Activated naive CD8-positive, alpha-beta T cell treated with anti-CD3 and anti-CD28 coated beads, Interleukin-2, amount 50 U/mL, for 24 hours (primary cell): ENCODE measurements at places on chromosomes 3 and 15.

GRCh38 chr3:73509816-73510215, 114.9 kb downstream of the PDZRN3 start:
- no peak for DNase-seq

DNA sequence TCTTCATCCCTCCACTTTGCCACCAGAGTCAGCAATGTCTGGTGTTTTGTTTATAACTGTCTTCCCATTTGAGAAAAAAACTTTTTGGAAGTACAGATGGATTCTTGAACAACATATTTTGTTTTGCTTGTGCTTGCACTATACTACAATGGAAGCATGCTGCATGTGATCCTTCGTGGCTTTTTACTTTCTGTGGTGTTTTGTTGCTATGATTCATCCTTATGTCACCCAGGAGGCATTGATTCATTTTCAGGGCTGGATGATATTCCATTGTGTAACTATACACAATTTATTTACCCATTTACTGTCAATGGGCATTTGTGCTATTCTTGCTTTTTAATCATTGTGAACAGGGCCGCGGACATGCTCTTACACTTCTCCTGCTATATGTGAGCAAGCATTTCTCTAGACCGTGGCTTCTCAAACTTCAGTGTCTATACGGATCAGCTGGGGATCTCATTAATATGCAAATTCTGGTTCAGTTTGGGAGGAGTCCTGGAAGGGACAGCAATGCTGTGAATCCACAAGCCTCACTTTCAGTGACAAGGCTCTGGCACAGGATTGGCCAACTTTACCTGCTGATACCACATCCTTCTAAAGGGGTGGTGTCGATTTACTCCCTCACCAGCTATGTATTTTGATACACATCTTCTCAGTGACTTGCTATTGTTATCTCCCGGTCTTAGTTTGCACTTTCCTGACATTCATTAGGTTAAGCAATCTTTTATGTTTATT, 65.9 kb downstream of the POLR2M start:
- no peak for DNase-seq

DNA sequence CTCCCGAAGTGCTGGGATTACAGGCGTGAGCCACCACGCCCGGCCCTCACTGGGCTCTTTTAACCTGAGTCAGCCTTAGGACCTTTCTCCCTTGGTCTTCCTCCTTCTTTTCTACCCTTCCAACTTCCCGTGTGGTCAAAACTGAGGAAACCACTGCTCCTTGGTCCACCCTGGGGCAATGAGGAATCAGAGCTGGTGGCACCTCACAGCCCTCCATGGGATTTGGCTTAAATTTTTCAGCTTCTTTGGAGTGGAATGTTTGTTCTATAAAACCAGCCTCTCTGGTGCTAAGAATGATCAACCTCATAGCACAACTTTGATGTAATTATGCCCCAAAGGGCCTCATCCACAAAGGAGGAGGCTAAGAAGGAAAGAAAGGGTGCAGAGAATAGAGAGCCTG, 76.6 kb upstream of the CFAP20DC start:
- no peak for DNase-seq

DNA sequence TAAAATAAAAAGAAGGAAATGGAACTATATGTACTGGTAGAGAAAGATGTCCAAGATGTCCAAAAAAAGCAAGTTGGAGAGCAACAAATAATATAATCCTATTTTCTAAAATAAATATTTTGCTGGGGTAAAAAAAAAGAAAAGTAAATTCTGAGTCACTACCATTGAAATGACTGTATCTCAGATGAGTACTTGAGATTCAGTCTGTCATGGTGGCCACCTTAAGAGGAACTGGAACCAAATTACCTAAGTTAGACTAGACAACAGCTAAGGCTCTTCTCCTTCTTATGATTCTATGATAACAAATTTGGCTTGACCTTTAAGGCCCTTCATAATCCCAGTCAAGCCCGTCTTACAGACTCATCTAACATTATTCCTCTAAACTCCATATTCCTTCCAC, 270.6 kb upstream of the HES1 start:
- DNase-seq = no peak

- no peak for DNase-seq
Observed at GRCh38 chr3:130979117-130979516, 47.5 kb downstream of the ASTE1 start.

DNA sequence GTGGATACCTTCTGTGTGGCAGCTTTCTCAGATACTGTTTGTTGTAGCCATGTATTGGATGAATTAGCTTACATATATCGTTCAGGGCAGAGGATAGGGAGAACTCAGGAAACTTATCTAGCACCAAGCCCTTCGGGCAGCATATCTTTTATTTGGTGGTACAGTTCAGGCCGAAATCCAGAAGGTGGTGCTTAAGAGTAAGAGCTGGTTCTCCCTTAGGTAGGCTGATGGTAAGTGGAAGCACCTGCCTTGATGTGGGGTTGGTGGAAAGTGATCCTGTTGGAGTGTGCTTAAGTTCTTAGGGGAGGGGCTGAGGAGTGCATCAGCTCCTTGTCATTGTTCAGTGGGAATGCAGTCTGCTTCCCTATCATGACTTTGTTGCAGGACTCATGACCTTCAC, 187.5 kb downstream of the DOCK3 start:
- no peak for DNase-seq

- DNase-seq = no peak
Observed at GRCh38 chr15:93719921-93720351, 511.4 kb upstream of the MCTP2 start.

DNA sequence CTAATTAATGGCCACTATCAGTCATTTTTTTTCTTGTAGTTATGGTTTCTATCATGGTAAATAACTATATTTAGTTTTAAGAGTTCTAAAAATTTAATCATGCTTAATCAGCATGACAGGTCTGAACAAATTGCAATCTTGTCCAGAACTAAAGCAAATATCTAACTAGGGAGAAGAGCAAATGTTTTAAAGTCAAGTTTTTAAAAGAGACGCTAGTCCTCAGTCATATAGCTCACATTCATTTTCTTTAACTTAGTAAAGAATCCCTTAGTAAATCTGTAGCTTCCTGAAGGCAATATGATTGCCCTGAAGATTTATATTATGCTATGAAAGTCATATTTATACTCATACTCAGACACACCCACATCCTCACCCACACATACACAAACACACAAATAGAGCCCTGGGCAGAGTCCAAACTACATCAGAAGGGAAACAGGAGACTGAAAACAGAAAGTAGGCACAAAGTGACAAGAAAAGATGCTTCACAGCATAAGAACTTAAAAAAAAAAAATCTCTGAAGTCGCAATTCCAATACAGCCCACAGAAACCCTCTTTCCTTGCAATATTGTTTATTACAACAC, 1149.1 kb downstream of the SI start:
- no peak for DNase-seq

DNA sequence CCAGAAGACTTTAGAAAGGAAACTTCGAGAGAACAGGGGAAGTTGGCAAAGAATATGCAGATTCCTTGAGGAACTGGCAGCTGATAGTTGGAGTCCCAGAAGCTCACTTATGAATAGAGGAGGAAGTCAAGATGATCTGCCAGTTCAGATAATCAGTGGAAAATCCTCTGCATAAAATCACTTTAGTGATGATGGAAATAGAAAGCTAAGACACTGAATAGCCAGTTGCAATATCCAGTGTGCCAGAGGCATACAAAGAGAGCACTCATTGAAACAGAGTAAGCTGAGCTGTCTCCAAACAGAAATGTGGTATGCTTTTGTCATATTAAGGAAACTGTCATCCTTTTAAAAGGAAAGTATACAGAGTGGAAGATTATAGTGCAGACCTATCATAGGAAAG, 1207.6 kb downstream of the OTOL1 start:
- DNase-seq = no peak

- no peak for DNase-seq
Observed at GRCh38 chr3:79329154-79329553, 438.6 kb downstream of the ROBO1 start.

DNA sequence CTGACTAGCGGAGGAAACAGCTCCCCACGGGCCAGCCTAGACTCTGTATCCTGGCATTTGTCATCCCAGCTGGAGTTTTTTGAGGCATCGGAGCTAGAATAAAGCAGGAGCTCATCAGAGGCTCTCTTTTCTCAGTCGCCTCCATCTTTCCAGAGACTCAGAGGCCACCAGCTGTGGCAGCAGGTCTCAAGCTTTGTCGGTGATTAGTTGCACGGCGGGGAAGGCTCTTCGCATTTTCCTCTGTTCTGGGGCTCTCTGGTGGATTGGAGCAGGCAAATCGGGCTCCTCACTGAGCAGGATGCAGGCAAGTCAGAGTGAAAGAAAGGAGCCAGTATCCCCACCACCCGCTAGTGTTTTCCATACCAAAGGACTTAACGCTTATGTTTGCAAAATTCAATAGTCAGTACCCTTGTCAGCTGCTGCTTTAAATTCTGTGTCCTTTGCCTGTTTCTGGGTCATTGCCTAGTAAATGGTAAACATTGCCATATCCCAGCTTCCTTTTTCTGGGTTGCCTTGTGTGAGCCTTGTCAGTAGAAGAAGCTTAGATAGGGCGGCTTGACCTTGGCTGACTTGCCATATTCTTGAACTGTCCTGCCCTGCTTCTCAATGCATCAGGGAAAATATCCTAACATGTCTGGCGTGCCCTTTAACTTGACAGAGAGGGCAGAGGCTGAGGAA, 127.1 kb downstream of the PTPRG start:
- no peak for DNase-seq

GRCh38 chr3:21927261-21927660, 176.3 kb upstream of the ZNF385D start:
- DNase-seq = no peak

- no peak for DNase-seq
Observed at GRCh38 chr3:98986073-98986472, 84.6 kb upstream of the DCBLD2 start.

DNA sequence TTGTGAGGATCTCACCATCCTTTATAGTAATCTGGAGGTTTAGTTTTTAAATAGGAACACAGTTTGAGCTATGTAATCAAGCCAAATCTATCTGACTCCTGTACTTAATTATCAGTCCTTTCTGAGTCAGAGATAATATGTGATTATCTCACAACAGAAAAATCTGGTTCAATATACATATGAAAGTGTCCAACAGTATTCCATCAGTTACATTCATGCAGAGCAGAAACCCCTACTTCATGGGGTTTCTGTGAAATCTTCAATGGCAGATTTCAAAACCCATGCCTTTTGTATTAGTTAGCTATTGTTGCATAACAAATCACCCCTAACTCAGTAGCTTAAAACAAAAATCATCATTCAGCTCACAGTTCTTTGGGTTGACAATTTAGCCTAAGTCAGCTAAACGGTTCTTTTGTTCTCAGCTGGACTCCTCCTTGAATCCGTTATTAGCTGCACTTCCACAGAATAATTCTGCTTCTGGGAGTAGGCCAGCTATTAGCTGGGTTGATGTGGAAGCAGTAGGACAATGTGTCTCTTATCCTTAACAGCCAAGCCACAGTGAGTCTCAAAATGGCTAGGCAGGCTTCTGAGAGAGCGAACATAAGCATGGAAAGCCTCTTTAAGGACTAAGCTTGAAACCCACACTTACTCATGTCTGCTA, 42.9 kb upstream of the ARPP21 start:
- DNase-seq = no peak

DNA sequence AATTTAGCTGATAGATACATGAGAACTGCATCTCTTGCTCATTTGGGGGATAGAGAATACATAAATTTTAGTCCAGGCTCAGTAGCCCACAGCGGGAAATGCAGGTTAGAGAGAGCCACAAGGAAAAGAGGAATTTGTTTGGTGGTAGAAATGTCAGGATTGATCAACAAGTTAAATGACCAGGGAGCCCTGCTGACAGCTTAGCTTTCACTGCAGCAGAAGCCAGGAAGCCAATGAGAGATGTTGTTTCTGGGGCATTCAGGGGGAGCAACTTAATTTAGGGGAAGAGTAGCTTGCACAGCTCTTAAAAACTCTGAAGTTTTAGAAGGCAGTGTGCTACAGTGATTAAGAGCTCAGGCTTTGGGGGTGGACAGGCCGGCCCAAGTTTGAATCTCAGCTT, 22.7 kb downstream of the ARHGEF26 start:
- DNase-seq = no peak

GRCh38 chr3:140440446-140440845, 237.4 kb upstream of the TRIM42 start:
- no peak for DNase-seq

DNA sequence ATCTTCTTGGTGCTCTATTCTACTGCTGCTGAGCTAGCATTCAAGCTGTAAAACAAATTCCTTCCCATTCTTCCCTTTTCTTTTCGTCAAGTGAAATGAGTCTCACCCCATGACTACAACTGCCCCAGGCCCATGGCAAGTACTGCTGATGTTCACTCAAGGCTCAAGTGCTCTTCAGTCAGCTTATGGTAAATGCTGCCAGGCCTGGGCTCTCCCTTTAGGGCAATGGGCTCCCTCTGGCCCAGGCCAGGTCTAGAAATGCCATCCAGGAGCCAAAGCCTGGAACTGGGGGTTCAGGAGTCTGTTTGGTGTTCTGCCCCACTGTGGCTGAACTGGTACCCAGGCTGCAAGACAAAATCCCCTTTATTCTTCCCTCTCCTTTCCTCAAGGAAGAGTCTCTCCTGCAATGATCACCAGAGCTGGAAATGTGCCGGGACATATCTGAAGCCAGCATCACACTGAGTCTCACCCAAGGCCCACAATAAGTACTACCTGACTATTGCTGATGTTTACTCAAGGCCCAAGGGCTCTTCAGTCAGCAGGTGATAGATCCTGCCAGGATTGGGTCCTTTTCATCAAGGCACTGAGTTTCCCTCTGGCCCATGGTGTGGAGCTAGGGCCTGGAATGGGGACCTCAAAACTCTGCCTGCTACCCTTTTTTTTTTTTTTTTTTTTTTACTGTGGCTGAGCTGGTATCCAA, 205.0 kb upstream of the STAC start:
- DNase-seq = no peak

GRCh38 chr15:68650901-68651709, 72.3 kb downstream of the CORO2B start:
- DNase-seq = peak; percentile 63

DNA sequence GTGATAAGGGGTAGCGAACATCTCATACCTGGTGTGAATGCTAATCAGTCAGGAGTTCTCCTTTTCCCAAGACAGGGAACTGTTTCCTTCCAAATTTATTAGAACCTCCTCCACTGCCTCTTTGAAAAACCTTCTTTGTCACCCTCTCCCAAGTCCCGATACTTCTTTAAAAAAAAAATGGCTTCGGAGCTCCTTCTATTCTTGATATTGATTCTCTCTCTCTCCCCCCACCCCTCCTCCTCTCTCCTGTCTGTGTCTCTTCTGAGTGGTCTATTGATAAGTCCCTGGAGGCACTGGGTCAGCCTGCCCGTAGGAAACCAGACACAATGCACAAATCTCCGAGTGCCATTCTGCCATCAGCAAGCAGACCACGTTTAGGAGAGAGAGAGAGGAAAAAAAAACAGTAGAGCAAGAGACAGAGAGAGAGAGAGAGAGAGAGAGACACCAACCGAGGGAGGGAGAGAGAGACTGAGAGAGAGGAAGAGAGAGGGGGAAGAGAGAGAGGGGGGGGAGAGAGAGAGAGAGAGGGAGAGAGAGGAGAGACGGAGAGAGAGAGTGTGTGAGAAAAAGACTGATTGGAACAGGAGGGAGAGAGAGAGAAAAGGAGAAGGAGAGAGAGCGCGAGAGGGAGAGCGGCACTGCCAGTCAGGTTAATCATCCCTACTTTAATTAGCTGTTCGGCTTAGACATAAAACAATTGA, 160.9 kb downstream of the TIGIT start:
- no peak for DNase-seq
